ENCODE measurements at places on chromosomes 11 and 22. TPM values are rescaled to one million over a fixed set of nuclear protein-coding genes. Genes with fewer than 3 reads are reported as not detected.

DNA sequence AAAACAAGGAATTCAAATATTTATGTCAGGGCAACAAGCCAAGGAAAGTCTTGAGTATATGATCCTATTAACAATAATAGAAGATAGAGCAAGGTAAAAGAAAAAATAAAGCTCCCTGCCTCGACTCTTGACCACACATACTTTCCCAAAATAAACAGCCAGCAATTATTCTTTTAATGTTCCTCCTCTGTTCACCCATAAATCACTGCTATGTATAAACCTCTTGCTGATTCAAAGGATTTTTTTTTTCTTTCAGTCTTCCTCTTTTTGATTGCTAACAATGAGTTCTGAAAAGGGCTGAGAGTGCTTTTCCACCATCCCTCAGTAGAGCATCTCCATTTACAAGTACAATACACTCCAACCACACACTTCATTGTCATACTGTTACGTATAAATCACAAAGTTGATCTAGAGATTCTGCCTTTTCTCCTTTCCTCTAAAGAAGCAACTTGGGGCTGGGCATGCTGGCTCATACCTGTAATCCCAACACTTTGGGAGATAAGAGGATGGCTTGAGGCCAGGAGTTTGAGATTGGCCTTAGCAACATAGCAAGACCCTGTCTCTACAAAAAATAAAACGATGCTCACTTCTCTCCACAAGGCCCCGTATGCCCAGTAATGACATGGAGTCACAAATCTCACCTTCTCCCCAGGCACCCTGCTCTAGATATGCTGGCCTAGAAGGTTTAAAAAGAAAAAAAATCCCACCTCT, 24.0 kb downstream of the RAB30 start:
- DNase-seq, result no peak

RFPL2 gene
- not detected for total RNA-seq

- no peak for DNase-seq
These were observed 7.9 kb upstream of the APLNR start for GRCh38 chr11:57244911-57245310.

- DNase-seq, result no peak
These were observed 50.4 kb downstream of the ADM start for GRCh38 chr11:10355257-10355661.

DNA sequence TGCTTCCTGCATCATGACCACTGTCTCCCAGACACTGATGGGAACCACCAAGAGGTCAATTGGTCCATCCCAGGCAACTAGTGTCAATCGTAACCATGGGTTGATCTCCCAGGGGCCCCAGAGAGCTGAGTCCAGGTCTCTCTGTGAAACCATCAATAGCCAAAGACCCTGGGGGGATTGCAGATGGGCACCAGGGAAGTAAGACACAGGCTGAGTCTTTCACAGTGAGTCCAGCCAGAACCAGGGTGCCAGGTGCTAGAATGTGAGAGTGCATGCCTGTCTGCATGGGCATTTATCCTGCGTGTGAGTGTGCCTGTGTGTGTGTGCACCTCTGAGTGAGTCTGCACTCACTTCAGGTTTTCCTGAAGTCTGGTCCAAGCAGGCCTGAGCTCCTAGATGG, 45.3 kb upstream of the TTC12 start:
- DNase-seq, result no peak

DNA sequence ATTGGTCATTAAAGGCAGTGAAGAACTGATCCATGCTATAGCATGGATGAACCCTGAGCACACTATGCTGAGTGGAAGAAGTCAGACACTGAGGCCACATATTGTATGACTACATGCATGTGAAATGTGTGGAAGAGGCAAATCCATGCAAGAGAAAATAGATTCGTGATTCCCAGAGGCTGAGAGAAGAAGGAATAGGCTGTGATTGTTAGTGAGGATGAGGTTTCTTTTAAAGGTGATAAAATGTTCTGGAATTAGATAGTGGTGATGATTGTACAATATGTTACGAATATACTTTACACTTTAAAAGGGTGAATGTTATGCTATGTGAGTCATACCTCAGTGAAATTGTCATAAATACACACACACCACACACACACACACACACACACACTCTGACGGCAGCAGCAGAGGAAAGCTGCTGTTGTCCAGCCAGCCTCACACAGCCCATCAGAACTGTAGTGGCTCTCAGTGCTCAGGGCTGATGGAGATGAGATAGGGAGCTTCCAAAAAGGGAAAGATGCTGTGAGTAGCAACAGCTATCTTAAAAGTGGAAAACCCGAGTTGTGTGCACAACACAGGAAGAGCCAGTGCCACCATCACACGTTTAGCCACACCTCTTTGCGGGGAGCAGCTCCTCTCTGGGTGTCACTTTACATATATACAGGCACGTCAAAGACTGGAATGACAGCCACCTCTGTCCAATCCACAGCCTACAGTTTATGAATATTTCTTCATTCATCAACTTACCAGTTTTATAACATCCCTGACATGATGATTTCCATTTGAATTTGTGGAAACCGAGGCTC, 153.0 kb downstream of the SPATA19 start:
- DNase-seq, result no peak

GRCh38 chr11:10067629-10068300, 226.3 kb downstream of the SBF2 start:
- DNase-seq, result no peak

GRCh38 chr11:134248910-134249480, 4.2 kb downstream of the THYN1 start:
- DNase-seq, result no peak

- no peak for DNase-seq
These were observed 492.6 kb downstream of the MIAT start for GRCh38 chr22:27149921-27150543.

DNA sequence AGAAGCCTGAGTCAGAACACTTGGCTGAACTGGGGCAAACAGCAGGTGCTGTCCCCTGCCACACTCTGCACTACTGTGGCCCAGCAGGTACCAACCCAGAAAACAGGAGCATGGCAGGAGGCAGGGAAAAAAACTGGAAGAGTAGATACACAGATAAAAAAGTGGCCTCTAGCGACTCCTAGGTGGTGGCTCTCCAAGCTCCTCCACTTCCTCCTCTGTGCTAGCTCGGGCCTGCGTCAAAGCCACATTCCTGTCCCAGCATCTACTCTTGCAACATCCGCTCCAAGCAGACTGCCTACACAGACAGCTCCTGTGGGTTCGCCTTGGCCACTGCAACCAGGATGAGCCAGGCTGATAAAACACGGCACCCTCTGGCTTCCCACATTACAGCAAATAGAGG, 6.9 kb downstream of the OR8B12 start:
- no peak for DNase-seq

HEPN1 gene
- total RNA-seq, result not detected

MS4A4A gene
- 1.3 TPM for total RNA-seq

- DNase-seq, result no peak
These were observed 28.1 kb downstream of the BRD1 start for GRCh38 chr22:49799431-49800075.

- no peak for DNase-seq
These were observed 41.9 kb upstream of the KIRREL3 start for GRCh38 chr11:127042445-127042844.

DNA sequence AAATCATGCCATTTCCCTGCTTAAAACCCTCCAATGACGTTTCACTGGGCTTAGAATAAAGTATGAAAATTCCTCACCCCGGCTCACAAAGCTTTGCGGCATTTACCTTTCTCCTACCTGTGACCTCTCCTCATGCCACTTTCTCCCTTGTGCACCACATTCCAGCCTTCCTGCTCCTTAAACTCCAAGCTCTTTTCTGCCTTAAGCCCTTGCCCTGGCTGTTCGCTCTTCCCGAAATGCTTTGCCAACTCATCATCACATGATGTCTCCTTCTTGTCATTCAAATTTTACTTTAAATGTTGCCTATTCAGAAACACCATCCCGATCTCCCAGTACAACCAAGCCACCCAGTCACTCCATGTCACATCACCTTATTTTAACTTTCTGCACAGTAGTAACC, 2.0 kb downstream of the PLEKHA7 start:
- peak; percentile 2 for DNase-seq

GRCh38 chr11:116199182-116199581, 573.6 kb downstream of the BUD13 start:
- DNase-seq, result no peak

- no peak for DNase-seq
These were observed 32.1 kb downstream of the AMPD3 start for GRCh38 chr11:10487002-10487647.

DNA sequence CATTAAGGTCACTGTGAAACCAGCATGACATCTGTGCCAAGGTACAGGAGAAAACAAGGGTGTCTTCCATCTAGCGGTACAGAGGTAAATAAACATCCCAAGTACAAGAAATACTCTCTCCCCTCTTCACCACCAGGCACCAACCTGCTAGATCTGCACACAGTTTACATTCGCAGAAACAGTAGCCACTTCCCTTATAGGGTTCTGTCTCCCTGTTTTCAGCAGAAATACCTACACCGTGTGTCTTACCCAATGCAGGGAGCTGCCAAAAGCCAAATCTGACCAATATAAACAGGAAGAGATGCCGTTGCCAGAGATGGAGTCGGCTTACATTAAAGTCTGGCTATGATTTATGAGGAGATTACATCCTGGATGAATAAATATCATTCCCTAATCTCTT, 1.2 kb downstream of the SCN4B start:
- DNase-seq, result no peak

DNA sequence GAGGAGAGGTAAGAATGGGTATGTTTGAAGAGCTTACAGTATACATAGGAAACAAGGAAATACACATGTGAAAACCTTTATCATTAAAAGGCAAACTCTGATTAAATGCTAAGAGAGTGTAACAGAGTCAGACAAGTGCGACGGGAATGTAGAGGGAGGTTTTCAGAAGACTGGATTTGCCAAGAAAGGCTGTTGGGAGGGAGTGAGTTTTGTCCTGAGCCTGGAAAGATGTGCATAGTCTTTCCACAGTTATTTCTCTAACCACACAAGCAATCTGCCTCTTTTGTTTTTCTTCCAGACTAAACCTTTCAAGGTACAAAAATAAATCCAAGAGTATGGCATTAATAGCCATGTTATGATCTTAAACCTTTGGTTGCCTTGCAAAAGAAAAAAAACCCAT, 170.9 kb downstream of the KIRREL3 start:
- no peak for DNase-seq

GRCh38 chr11:12882670-12883069, 126.4 kb upstream of the RASSF10 start:
- DNase-seq, result no peak

POLR3H gene
- 24.7 TPM for total RNA-seq

C11orf16 gene
- not detected for total RNA-seq

DNA sequence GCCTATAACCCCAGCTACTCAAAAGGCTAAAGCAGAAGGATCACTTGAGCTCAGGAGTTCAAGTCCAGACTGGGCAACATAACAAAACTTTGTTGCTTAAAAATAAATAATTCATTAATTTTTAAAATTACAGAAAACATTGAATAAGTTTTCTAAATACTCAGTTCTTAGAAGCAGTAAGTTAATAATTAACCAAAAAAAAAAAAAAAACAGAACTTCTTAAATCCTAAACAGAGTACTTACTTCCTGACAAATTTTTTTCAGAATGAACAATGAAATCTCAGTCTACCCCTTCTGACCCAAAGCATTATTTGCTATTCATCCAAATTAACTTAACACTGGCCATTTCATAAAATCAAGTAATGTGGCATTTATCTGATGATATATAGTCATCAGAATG, 65.4 kb upstream of the ARHGAP32 start:
- no peak for DNase-seq

GRCh38 chr11:1738380-1738779, 12.0 kb downstream of the IFITM10 start:
- peak; percentile 5 for DNase-seq

GRCh38 chr11:40291329-40291728, 1168.1 kb downstream of the LRRC4C start:
- no peak for DNase-seq

PHRF1 gene
- 34.3 TPM for total RNA-seq

ANKK1 gene
- total RNA-seq, result 1.3 TPM

DNA sequence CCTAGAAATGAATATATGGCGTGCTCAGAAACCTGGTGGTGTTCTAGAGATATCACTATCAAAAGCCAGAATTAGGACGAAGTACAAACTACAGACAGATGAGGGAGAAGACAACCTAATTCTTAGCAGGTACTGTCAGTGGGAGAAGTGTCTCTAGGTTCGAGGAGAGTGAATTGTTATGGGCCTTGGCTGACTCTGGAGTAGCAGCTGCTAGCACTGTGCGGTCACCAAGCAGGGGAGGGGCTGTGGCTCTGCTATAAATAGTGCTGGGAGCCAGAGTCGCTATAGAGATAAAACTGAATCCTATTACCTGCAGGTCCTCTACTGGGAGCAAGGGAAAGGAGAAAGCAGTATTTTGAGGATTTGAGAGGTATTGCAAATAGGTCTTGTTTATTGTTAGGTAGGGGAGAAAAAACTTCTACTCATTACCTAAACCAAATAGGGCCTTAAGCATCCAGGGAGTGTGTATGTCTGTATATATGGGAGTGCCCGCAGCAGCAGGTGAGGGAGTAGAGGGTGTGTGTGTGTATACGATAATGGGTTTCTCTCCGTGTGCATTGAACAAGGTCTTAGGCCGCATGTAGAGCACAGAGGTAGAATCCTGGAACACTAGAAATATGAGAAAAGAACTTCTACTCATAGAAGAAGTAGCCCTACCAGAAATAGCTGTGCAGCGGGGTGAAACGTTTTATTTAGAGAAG, 2.2 kb downstream of the MADD start:
- DNase-seq, result peak; percentile 53

GRCh38 chr11:120248551-120249278, 8.8 kb downstream of the POU2F3 start:
- DNase-seq, result no peak

UBQLN3 gene
- not detected for total RNA-seq

DNA sequence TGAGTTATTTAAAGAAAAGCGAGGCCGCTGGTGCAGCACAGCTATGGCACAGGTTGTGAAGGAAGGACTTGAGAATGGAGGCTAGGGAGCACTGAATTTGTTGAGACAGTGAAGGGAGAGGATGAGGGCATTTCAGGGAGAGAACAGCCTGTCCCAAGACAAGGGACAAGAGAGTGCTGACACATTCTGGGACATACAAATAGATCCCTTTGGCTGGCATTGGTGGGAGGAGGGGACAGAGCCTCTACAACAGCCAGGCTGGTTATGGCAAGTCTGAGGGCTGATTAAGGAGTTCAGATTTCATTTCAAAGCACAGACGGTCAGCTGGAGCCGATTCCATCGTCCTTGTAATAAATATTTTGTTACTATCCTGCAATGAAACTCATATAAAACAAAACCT, 1.7 kb upstream of the SLC29A2 start:
- DNase-seq, result no peak

GRCh38 chr11:64101461-64101860, 64.5 kb downstream of the MACROD1 start:
- no peak for DNase-seq

LDHAL6A gene
- not detected for total RNA-seq

CASP5 gene
- not detected for total RNA-seq

DNA sequence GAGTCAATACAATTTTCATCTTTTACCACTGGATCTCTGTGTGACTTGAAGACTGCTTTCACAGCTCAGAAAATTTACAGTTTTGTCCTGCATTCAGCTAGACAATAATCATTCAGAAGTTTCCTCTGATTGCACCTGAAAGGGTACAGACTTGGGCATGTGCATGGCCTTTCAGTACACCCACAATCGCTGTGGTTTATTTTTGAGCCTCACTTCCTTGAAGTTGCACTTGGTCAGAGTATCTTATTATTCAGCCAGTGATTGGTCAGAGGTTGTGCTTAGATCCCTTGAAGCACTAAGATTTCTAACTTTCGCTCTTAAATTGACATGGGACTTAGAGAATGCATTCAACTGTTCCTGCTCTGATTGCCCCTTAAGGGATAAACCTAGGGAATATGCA, 508.2 kb downstream of the FAM181B start:
- no peak for DNase-seq
